ENCODE measurements at places on chromosomes 3 and 15.
A peak's percentile ranks its signal among the peaks of the same experiment; 100 is the strongest.

GRCh38 chr3:106338582-106339214 is 469.9 kb upstream of the CBLB start:
- no peak for DNase-seq

DNA sequence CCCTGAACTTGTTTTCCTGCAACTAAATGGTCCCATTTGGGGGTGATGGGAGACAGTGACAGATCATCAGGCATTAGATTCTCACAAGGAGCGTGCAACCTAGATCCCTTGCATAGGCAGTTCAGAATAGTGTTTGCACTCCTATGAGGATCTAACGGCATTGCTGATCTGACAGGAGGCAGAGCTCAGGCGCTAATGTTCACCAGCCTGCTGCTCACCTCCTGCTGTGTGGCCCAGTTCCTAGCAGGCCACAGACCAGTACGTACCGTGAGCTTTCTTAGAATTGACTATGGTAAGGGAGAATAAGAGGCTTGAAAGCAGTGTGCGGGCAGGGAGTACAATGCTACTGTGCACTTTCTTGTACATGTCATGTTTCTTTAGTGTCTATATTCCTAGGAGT is 17.6 kb upstream of the PLA2G4E start:
- DNase-seq: no peak

DNA sequence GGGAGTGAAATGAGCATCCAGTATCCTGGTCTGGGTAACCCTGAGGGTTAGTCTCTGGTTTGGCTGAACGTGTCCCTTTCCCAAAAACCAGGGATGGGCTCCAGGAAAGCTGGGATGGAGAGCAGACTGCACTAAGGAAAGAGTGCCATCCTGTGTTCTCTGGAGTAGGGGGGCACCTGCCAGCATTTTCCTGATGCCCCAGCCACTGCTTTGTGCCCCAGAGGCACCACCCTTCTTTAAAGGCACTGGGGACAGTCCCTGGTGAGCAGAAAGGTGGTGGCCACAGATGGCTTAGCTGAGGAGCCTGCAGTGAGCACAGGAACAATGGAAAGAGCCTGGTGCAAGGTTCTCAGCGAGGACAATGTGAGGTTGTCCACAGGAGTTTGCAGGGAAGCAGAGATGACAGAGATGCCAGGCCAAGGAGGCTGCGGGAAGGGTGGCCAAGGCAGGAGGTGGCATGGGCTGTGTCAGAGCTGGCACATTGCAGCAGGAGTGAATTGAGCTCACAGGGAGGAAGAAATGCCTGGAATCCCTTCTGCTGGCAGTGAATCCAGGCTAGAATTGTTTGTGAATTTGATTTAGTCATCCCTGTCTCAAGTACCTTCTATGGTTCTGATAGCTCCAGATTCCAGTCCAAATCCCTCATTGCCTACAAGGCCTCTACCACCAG is 39.9 kb downstream of the AMOTL2 start:
- peak; percentile 64 for DNase-seq

DNA sequence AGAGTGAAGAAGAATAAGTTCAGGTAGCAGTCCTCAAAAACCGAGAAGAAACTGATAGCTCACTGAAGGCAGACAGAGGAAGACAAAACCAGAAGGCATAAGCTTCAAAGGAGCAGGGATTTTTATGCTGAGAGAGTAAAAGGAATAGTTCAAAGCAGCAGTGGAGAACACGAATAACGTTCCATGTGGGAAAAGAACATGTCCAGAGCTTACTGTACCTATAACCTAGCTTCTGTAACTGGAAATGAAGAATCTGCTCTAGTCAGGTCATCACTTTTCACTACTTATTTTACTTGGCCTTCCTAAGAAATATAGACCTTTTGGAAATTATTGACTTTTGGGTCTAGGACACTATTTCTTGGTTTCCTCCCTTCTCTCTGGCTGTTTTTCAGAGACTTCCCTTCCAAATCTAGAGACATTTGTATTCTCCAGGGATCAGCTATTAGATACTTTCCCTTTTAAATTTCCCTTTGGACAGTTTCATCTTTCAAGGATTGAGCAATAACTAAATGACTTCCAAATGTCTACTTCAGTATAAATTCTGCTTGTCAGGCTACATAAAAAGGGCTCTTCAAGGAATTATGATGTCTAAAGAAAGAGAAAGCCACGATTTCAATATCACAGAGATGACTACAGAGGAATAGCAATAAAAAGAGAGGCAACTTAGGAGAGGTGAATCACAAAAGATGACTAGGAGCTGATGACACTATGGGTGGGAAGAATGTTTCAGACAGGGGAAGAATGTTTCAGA is 46.7 kb downstream of the UBE3A start:
- DNase-seq: no peak

DNA sequence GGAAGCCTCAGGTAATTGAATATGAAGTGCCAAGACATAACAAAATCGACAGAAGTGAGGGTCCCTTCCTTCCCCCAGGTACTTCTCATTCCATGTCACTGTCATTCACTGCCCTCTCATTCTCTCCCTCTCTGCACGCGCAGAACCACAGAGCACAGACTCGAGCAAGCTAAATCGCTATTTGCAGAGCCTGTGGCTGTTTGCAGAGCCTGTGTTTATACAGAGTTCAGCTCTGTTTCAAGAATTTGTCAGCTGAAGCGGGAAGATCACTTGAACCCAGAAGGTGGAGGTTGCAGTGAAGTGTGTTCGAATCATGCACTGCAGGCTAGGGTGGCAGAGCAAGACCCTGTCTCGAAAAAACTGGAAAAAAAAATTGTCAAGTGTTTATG is 2.5 kb downstream of the VILL start:
- DNase-seq: no peak

GRCh38 chr15:65583701-65584100 is 27.2 kb downstream of the INTS14 start:
- no peak for DNase-seq

GRCh38 chr3:55750525-55750924 is 263.4 kb upstream of the WNT5A start:
- no peak for DNase-seq

GRCh38 chr15:38536201-38536676 is 28.4 kb downstream of the RASGRP1 start:
- DNase-seq: no peak

DNA sequence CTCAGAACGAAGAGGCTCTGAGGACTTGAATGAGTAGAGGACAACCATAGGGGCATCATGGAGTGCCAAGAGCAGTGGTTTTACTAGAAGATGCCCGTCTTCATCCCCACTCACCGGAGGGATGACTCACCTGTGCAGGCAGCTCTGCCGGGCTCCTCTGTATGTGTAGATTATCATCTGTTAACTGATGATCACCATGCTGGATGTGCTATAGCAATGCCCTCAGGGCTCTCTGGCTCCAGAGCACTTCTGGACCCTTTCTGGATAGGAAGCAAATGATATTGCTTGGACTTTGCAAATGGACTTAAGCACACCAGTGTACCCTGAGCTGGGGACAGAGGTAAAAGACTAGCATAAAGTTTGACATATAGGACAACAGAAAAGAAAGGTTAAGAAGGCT is 10.2 kb upstream of the TGFBR2 start:
- DNase-seq: no peak

DNA sequence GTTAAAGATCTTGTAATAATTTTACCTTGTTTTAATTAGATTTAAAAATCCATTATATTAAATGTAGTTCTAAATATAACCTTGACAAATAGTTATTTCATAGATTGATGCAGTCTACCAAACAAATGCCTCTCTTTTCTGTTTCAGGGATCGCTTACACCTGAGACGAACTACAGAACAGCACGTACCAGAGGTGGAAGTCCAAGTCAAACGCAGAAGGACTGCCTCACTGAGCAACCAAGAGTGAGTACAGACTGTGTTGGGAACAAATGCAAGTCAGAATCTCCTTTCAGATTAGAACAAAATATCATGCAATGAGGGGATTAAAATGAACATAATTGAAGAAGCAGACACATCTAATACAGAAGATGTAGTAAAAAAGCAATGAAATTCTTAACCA is 7.2 kb downstream of the SNRPN start:
- no peak for DNase-seq

- no peak for DNase-seq
These were observed 42.5 kb downstream of the ZNF445 start for GRCh38 chr3:44434834-44435510.

All from mesenteric fat pad (tissue), 1 donor.